ENCODE measurements at places on chromosomes 5 and 9.

DNA sequence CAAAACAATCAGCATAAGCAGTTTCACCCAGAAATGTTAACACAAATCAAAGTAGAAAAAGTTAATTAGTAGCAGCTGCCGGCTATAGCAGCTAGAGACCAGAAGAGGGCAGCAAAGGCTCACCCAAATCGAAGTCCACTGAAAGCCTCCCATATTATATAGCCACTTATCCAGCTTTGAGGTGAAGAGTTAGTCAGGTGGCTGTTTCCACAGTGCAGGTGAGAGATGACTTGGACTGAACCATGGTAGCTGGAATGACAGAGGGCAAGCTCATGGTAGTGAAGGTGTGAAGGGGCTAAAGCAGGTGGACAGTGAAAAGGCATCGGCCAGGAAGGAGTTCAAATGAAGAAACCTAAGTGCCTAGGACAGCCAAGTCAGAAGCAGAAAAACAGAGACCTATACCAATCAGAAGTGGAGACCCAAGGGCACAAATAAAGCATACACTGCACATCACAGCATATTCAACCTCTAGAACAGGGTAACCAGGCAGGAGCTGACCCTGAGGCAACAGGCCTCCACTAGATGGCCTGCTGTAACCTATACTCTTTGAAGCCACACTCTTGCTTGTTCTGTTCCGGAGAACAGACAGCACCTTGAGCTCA lies 7.2 kb upstream of the RNF38 start:
- peak; percentile 58 for DNase-seq

DNA sequence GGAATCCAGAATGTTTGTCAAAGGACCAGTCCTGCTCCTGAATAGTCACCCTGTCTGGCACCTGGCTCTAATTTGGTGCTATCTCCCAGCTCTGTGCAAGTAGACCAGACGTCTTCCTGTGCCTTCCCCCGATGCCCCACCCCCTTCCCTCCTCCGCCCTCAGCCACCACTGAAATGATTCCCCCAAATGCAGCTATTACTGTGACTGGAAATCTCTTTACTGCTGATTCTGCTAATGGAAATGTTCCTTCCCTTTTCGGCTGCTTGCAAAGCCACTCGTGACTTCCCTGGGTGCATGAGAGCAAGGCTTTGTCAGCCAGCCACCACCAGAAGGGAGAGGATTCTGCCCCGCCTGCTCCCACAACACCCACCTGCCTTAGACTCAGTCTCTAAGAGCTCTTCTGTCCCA lies 11.4 kb downstream of the ASTN2 start:
- DNase-seq: no peak

DNA sequence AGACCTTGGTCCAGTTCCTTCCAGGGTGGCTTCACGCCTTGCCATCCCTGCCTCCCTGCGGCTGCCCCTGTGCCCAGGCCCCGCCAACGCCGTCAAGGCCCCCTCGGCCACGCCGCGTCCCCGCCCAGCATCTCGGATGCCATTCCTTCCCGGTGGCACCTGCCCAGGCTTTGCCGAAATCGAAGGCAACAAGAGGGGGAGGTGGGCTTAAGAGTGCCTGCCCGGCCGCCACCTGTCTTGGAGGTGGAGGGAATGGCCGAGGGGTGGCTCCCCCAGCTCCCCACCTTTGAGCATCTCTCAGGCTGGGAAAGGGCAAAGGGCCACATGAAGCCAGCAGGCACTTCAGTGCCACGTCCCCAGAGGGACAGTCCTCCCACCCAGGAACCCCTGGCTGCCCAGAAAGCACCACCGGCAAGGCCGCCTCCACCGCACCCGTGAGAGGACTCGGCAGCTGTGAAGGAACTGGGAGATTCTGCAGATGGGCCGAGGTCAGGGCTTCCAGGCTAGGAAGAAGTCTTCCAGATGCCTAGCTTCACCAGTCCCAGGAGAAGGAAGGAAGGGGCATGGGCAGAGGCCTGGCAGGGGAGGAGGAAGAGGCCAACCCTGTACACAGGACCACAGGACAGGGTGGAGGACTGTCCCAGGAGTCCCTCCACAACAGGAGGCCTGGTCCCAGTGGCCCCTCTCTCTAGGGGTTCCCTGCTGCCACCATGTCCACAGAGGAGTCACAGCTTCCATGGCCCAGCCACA lies 218.0 kb downstream of the FANCC start:
- no peak for DNase-seq

DNA sequence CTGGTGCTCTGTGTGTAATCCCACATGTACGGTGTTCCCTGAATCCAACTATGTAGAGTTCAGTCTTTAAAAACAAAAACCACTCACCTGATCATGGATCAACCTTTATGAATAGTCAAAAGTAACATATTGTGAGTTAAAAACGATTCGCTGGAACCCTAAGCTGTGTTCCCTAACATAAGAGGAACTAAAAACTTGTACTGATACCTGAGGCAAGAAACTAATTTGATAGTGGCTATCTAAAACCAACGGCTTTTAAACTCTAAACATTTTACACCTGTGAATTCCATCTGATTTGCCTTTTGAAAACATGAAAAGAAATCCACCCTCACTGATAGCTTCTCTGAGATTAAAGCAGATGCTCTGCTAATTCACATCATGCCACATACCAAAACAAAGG lies 101.5 kb downstream of the DEPDC1B start:
- DNase-seq: no peak

- no peak for DNase-seq
Measured at GRCh38 chr9:134420974-134421432, 94.7 kb downstream of the RXRA start.

DNA sequence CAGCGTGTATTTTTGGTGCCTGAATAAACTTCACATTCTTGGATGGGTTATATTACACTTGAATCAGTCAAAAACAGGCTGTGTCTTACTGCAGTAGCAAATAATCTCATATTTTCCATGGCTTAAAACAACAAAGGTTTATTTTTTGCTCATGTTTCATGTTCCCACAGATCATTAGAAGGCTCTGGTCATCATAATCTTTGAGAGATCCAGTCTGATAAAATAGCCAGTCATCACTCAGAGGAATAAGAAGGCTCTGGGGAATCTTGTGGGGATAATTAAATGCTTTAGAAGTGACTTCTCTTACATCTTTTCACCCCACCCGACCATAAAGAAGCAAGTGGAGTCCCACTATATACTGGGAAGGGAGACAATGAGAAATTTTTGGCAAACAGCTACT lies 417.7 kb downstream of the PSAT1 start:
- no peak for DNase-seq

DNA sequence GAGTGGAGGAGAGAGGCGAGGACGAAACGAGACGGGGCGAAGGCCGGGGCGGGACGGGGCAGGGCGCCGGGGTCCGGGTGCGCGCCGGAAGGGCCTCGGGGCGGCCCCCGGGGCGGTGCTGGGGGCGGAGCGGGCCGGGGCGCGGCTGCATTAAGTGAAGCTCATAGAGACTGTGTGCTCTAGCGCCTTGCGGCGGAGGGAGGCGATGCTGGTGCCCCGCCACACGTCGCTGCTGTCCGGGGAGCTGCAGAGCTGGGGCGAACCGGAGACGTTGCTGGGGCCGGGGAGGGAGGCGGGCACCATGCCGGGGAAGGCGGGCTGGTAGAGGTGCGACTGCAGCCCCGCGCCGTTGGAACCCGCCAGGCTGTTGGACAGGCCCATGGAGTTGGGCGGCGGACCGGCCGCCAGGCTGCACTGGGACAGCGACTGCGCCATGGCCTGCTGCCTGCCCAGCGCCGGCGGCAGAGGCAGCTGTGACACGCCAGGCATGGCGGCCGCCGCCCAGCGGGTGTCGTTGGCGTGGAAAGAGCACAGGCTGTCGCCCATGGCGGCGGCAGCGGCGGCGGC lies 8.3 kb downstream of the OTP start:
- DNase-seq: peak; percentile 80

GRCh38 chr9:36144309-36145232 lies 8.0 kb downstream of the GLIPR2 start:
- peak; percentile 56 for DNase-seq

DNA sequence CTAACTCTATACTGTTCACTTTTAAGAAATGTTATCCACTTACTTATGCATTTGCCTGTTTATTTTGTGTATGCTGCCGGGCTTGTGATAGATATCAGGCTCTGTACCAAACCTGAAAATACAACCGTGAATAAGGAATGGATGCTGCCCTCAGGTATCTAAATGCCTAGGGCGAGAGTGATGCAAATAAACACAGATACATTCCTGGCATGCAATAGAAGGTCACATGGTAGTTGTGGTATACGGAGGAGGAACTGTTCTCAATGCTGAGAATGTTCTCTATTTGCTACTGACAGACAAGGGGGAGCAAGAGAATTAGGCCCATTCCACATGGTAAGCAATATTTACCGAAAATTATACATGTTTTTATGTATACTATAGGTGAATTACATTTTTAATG lies 227.8 kb downstream of the ICE1 start:
- DNase-seq: no peak

DNA sequence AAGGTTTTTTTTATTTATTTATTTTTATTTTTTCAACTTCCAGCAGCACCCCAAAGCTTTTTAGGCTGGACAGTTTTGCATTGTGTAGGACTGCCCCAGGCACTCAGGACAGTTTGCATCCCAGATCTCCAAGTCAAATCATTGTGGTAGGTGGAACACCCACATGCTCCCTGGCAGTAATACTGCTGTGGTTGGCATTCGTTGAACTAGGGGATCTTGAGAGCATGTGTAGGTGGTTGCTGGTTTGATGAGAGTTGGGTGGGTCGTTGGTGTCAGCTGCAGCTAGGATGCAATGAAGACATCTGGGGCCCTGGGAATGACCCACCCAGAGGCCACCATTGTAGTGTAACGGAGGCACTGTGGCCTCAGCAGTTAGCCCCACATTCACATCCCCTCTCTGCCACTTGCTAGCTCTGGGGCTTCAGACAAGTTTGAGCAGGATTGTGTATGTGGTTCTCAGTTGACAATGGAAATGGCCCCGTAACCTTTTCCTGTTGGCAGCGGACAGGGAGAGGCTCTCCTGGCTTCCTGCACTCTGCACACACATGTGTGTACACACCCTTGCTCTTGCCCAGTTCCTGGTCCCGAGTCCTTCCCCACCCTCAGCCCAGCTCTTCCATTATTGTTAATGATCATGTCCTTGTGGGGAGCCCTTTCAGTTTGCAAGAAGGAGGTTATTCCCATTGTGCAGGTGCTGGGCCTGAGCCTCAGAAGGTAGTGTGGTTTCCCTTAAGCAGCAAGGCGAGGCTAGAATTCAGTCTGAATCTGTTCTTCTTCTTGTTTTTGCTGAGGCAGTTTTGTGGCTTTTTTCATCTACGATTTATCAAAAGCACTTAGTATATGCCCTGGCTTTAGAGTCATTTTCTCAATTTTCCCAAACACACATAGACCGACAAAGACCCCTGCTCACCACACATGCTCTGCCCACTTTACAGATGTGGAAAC lies 46.5 kb downstream of the PPARGC1B start:
- DNase-seq: no peak

DNA sequence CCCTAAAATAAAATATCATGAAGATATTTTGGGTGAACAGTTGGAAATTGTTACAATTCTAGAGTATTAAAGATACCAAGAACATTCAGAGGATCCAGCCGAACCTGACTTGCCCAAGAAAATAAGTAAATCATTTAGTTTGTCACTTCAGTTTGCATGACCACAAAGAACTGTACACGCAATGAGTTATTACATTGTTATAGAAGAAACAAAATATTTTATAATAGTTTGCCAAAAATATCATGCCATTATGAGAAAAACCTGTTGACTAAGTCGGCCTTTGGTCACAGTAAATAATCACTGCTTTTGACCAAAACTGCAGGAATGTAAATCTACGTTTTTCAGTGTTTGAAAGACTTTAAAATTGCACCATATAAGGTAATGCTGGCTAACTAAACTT lies 27.9 kb downstream of the TRIO start:
- DNase-seq: no peak

- peak; percentile 69 for DNase-seq
Measured at GRCh38 chr9:131096269-131097125, at the start of gene AIF1L. Gene AIF1L, plus strand, starts transcription at chr9:131096531. Its CDS starts 99 bp downstream, at chr9:131096630.

- no peak for DNase-seq
Measured at GRCh38 chr5:158805195-158805594, 294.5 kb downstream of the EBF1 start.

GRCh38 chr9:22244139-22245011 lies 202.2 kb upstream of the DMRTA1 start:
- no peak for DNase-seq

DNA sequence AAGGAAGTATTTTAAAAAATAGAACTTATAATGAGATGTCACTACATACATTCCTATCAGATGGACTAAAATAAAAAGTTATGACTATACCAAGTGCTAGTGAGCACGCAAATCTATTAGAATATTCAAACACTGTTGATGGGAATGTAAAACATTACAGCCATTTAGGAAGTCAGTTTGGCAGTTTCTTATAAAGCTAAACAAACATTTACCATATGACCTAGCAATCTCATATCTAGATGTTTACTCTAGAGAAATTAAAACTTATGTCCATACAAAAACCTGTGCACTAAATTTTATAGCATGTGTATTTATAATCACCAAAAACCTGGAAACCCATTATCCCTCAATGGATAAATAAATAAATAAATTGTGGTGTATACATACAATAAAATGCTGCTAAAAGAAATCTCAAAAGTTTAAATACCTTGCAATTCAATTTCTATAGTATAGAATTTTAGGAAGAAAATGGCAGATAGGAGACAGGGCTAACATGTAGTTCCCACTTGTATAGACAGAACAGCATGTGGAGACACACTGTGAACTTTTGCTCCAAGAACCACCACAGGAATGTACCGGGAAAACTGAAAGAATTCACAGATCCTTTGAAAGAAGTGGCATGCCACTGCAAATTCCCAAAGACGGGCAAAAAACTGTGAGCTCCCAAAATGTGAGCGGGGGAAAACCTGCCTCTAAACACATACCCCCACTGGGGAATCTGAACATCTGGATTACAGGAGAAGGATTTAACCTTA lies 174.6 kb upstream of the SPEF2 start:
- no peak for DNase-seq

- DNase-seq: no peak
Measured at GRCh38 chr9:117815315-117815714, 111.1 kb downstream of the TLR4 start.

- no peak for DNase-seq
Measured at GRCh38 chr9:131754846-131755245, 15.0 kb upstream of the RAPGEF1 start.

DNA sequence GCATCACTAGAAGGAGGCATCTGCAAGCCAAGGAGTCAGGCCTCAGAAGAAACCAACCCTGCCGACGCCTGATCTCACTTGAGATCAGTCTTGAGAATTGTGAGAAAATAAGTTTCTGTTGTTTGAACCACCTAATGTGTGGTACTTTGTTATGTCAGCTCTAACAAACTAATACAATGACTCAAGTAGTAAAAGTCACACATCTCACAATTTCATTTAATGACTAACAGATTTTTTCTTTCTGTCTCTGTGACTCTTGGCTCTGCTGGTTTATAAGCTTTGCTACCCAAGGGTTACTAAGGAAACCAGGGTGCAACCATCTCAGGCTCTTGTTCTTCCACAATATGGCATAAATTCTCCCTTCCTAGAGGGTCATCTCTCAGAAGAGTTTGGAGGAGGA lies 315.8 kb upstream of the GRAMD2B start:
- no peak for DNase-seq

DNA sequence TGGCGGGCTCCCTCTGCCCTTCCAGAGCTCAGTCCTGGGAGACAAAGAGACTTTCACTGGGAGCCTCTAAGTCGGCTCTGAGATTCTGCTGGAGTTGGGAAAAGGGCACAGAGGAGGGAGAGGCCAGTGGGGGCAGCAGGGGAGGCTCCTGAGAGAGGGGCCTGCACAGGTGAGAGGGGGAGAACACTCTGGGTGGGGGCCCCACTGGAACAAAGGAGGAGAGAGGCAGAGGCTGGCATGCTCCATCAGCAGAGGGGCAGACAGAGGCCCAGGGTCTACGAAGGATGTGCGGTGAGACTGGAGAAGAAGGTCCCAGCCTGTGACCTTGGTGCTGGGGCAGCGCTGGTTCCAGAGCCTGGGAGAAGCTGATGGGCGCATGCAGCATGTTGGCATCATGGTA lies 8.9 kb downstream of the TCF7 start:
- DNase-seq: no peak
